Hair follicular keratinocyte (primary cell): ENCODE measurements at places on chromosomes 5 and 9. TPM values are rescaled to one million over a fixed set of nuclear protein-coding genes. Genes with fewer than 3 reads are reported as not detected.

Gene LCN15
- total RNA-seq = not detected in 2 replicates

Gene IL13
- not detected in 2 replicates for total RNA-seq

Gene PPIC
- total RNA-seq = 23.9 and 28.3 TPM in 2 replicates

Gene ATP10B
- total RNA-seq = 0.11 TPM in 1 of 2 replicates, not detected in the other

Gene ARL14EPL
- not detected in 2 replicates for total RNA-seq

Gene LAMC3
- total RNA-seq = 0.08 and 1.8 TPM in 2 replicates

Gene OR1J2
- not detected in 2 replicates for total RNA-seq

Gene TRIM36
- 1.7 and 3.7 TPM in 2 replicates for total RNA-seq

Gene PRRC2B
- 54.3 and 75.0 TPM in 2 replicates for total RNA-seq

Gene THBS4
- 1.7 and 2.3 TPM in 2 replicates for total RNA-seq

Gene SEMA4D
- total RNA-seq = 0.16 and 1.6 TPM in 2 replicates

Gene FUT7
- total RNA-seq = not detected in 2 replicates

Gene MAST4
- total RNA-seq = 36.8 and 40.3 TPM in 2 replicates
